ENCODE measurements at places on chromosomes 4 and X.

DNA sequence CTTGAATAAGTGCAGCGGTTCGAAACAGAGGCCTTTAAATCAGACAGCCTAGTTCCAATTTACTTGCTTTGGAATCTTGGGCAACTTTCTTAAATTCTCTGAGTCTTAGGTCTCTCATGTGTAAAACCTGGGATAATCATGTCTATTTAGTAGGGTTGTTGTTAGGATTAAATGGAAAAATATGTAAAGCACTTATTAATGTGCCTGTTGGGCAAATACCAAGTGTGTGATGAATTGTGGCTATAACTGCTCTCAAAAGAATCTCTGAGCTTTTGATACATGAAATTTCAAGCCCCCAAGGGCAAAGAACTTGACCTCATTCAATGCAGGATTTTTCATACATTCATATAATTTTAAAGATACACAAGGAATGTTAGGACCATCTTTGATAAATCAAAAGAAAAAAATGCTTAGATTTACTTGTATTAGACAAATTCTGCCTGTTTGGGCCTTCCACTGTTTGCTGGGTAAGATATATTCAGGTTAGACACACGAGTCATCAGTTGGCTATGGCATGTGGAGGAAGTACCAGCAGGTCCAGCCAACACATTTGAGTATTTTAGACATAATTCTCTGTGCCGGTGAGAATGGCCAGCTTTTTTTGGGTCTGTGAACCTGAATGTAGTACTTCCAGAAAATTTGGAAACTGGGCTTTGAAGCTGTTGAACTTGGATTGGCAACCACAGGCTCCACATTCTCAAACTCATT, 241.4 kb upstream of the CNKSR2 start:
- no peak for DNase-seq

DNA sequence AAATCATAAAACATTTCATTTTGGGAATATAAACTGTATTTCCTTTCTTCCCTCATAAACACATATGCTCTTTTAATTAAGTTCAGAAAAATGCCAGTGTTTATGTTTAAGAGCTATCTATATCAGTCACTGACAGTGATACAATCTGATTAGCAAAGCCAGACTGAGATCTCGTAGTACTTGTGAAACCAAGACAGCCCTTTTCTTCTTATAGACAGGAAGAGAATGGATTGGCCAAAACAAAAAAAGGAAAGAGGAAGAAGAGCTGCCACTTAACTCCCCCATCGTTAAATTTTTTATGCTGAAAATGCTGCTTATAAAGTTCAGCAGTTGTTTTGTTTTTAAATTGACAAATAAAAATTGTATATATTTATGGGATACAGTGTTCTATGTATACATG, 87.4 kb downstream of the PLAC1 start:
- DNase-seq = no peak

GRCh38 chr4:64388252-64388651, 21.0 kb downstream of the TECRL start:
- DNase-seq = no peak

DNA sequence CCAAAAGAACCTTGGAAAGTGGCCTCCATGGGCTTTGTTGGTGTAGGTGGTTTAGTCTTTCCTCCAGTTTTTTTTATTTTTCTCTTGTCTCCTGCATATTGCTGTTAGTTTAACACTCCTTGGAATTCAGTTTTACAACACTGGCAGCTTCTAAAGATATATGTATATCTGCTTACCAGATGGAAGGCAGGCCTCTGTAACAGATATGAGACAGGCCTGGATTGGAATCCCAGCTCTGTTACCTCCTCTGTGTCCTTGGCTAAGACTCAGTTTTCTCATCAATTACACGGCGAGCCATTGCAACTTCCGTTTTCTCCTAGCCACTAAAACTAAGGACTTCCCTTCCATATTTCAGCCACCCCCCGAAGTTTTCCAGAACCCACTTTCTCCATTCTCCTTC, 133.4 kb upstream of the SMAD1 start:
- DNase-seq = no peak

DNA sequence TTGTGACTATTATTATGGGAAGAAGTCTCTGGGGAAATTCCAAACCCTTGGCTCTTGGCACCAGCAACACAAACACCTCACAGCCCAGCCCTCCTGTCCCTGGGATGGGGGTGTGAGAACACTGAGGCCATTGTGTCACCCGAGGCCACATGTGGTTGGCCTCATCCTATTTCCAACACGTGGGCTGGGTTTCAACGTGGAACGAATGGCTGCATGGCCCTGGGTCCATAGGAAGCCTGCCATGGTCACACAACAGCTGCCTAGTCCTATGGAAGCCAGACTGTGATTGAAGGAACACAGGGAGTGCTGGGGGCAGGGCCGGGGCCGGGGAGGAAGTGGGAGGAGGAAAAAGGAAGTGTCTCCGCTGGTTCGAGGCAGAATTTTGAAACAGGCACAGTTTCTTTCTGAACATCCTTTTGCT, 10.0 kb downstream of the CLCN4 start:
- DNase-seq = no peak

GRCh38 chr4:84790769-84791565, 175.5 kb downstream of the WDFY3 start:
- DNase-seq = no peak

DNA sequence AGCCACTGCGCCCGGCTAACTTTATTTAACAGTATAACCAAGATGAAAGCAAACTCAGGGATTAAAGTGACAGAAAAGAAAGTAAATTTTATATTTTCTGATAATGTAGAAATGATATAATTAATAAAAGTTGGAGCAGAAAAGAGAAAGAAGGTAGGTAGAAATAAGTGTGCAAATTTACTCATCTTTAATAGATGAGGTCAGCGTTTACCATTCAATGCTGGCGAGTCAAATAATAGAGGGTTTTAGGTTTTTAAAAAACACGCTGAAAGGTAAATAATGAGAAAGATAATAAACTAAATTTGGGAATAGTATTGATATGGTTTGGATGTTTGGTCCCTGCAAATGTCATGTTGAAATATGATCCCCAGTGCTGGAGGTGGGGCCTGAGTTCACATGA, 13.6 kb downstream of the CDKN2AIP start:
- DNase-seq = no peak

DNA sequence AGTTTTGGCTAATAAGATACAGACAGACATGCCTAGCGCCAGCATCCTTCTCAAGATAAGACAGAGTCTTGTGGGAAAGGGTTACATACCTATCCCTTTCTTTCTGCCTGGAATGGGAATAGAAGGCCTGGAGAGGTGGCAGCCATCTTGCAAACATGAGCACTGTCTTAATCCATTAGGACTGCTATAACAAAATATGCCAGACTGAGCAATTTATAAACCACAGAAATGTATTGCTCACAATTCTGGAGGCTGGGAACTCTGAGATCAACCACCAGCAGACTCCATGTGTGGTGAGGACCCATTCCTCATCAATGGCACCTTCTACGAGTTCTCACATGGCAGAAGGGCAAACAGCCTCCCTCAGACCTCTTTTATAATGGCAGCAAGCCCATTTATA, 26.5 kb upstream of the NEIL3 start:
- no peak for DNase-seq
